ENCODE measurements at places on chromosomes 4 and X.

- peak; percentile 55 for DNase-seq
Observed at GRCh38 chrX:39196192-39197102, 395.2 kb downstream of the MID1IP1 start.

- no peak for DNase-seq
Observed at GRCh38 chr4:118799231-118799942, 36.5 kb downstream of the SEC24D start.

GRCh38 chr4:113725963-113726362 is 35.6 kb downstream of the CAMK2D start:
- no peak for DNase-seq

DNA sequence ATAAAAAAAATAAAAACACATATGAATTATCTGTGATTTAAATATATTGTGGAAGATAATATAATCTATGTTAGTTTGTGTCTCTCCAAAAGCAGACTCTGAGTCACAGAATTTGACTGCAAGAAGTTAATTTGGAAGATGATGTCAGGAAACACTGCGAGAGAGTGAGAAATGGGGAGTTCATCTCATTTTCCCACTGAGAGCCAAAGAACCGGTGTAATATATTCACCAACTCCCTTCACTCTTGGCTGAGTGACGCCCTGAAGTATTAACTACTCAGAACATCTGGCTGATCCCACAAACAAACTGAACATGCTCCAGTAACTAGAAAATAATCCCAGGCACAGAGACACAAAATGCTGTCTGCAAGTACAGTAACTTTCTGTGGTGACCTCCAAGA is 345.8 kb upstream of the SPANXN1 start:
- no peak for DNase-seq

DNA sequence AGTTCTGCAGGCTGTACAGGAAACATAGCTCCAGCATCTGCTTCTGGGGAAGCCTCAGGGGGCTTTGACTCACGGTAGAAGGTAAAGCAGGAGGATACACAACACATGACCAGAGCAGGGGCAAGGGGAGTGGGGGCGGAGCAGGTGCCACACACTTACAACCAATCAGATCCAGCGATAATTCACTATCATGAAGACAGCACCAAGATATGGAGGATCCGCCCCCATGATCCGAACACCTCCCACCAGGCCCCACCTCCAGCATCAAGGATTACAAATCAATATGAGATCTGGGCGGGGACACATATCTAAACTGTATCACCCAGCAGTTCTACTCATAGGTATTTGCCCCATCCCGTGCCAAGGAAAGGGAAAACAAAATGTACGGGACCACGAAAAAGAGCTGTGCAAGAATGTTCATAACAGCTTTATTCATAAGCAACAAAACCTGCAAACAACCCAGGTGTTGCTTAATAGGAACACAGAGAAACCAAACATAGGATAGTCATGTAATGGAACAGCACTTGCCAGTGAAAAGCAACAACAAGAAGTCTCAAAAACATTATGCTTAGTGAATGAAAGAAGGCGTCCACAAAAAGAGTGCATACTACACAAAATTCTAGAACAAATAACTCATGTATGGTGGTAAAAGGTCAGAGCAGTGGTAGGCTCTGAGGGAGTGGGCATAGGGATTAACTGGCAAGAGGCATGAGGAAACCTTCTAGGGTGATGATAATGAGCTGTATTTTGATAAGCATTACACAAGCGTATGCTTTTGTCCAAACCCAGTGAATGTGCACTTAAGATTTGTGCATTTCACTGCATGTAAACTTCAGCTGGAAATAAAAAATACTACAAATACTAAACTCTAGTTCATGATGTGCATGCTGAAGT is 130.9 kb upstream of the FAM9B start:
- DNase-seq = no peak

GRCh38 chr4:43244688-43245382 is 352.3 kb downstream of the GRXCR1 start:
- DNase-seq = no peak

- peak; percentile 7 for DNase-seq
Observed at GRCh38 chrX:51614353-51615012, 4.2 kb downstream of the CENPVL3 start.

DNA sequence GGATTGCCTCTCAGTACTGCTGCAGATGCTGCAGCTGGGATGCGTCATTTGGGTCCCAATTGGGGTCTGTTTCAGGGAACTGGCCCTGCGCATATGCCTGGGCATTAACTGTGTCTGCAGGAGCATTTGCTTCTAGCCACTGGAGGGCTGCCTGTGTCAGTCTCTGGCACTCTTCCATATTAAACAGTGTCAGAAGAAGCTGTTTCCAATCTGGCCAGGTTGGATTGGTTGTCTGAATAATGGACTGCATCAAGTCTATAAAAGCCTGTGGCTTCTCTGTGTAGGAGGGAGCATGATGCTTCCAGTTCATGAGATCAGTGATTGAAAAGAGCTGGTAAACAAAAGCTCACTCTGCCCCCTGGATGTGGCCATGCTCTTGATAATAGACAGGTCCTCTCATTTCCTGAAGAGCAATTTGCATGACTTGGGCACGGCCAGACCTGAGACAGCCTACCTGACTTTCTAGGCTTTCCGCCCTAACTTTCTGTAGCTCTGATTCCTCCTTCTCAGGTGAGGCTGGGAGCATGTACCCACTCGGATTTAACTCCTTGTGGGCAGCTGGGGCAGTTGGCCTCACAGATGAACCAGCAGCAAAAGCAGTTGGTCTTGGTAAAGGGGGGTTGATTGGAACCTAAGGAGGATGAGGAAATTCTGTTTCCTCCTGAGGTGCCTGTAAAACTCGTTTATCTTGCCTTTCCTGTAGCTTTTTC is 29.2 kb downstream of the SULT1E1 start:
- DNase-seq = no peak

All from activated CD4-positive, alpha-beta T cell treated with anti-CD3 and anti-CD28 coated beads, Interleukin-2, amount 10 ng/mL, durations not matched to agents 7 days and 5 days (primary cell).